ENCODE measurements at places on chromosomes 2 and 18.

GRCh38 chr2:132681766-132682165 lies 11.8 kb upstream of the LYPD1 start:
- DNase-seq = no peak

DNA sequence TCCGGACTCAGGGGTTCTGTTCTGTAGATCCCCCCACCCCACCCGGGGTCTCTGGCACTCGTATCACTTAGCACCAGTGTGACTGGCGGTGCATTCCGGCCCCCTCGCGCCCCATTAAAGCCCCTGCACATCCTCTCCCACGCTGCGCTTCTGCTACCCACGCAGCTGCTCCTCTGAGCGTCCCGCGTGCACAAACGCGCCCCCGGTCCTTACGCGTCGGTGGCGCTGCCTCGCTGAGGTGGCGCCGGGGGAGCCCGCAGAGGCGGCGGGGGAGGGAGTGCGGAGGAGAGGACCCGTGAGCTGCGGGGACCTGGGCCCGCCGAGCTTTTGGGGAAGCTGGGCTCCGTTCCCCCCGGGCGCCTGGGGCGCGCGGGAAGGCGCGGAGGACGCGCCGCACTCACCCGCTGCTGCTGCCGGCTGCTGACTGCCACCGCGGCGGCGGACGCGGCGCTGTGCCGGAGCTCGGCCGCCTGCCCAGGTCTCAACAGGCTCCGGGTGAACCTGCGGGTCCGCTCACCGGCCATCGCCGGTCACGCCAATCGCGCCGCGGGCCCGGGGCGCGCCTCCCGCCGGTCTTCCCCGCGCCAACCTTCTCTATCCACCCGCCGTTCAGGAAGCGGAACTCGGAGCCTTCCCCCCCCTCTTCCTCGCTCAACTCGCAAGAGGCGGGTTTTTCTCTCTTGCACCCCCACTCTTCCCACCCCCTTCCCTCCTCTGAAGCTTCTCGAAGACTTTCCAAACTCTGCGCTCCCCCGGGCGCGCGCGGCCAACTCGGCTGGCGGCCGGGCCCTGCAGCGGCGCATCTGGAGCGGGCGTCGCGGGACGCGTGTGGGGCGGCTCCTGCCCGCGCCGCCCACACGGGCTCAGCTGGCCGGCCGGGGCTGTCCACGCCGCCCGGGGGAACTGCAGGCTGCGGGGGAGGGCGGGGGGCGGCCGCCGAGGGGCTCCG lies at the start of gene DOCK10:
TSS of gene DOCK10 (minus strand) at position 618 of the 949 bp plus-strand sequence. CDS start at position 524, 94 bp downstream.
- DNase-seq = peak; percentile 54

- no peak for DNase-seq
These were observed 183.2 kb upstream of the SLC39A10 start for GRCh38 chr2:195473862-195474261.

- DNase-seq = peak; percentile 31
These were observed 44.4 kb downstream of the MYO3B start for GRCh38 chr2:170222298-170222697.

- DNase-seq = no peak
These were observed 261.0 kb upstream of the SIX3 start for GRCh38 chr2:44680424-44680971.

DNA sequence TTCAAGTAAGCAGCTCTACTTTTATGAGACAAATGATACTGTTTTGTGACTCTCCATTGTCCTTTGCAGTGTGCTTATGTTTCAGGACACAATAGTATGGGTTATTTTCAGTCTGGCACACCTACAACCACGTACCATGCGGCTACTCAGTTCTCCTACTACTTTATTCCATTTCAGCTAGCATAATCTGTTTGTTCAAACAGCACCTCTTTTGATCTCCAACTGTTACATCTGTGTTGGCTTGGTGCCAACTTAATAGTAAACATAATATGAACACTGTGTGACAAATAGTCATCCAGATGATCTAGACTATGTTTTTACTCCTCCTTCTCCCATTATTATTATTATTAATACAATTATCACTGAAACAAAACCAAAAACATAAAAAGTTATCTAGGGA lies 40.5 kb downstream of the MYO3B start:
- no peak for DNase-seq

DNA sequence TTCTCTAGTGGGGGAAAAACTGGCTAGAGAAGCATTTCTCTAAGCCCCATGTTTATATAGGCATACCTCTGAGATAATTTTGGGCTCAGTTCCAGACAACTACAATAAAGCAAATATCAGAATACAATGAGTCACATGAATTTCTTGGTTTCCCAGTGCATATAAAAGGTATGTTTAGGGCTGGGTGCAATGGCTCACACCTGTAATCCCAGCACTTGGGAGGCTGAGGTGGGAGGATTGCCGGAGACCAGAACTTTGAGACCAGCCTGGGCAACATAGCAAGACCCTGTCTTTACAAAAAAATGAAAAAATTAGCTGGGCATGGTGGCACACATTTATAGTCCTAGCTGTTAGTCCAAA lies 22.2 kb downstream of the TSN start:
- no peak for DNase-seq

GRCh38 chr2:190062601-190063000 lies at the start of gene MSTN:
Gene MSTN (minus strand): TSS chr2:190062729. CDS start chr2:190062596, 133 bp downstream.
- peak; percentile 42 for DNase-seq

GRCh38 chr18:58493516-58494253 lies 135.2 kb downstream of the ALPK2 start:
- DNase-seq = peak; percentile 65

GRCh38 chr2:45305599-45305998 lies 296.3 kb upstream of the SIX2 start:
- DNase-seq = no peak

GRCh38 chr2:124542932-124543640 lies 518.0 kb downstream of the CNTNAP5 start:
- no peak for DNase-seq

GRCh38 chr2:1341404-1342120 lies 71.7 kb upstream of the TPO start:
- DNase-seq = no peak
